ENCODE measurements at places on chromosomes 11 and 22. TPM values are rescaled to one million over a fixed set of nuclear protein-coding genes. Genes with fewer than 3 reads are reported as not detected.

DNA sequence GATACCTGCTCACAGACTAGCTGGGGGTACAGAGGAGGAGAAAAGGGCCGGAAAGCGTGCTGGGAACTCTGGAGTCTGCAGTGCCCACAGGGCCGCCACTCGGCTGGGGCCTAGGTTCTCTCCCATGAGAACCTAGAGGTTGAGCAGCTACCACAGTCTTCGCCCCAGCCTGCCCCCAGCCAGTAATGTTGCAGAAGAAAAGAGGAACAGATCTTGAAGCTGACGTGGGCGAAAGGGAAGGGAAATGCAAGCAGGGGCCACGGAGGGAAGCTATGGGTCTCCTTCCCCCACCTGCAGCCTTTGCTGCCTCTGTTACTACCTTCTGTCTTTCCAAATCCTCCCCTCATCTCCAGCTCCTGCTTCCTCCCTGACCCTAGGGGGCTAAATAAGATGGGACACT lies 28.8 kb upstream of the P2RY2 start:
- no peak for DNase-seq

DNA sequence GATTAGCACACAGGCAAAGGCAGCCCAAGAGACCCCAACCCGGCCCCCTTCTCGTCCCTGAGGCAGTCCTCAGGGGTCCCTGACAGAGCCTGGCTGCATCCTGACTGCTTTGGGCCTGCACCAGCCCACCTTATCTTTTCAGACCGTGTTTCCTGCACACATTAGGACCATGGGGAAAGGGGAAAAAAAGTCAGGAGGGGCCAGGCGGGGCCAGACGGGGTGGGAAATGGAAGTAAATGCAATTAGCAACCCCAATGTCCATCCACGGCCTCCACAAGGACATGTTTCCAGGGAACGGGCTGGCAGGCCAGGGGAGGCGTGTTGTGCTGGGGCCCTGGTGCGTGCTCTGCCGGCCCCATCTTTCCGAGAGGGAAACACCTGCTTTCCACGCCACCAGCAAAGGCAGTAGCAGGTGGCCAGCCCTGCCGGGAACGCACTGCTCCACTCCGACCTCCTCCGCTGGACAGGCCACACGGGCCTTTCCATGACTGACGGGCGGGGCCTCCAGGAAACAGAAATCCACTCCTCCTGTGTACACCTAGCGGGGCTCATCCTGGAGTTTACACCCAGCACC lies 7.4 kb downstream of the EHD1 start:
- no peak for DNase-seq

Gene LRRN4CL
- 0.98 TPM for total RNA-seq

DNA sequence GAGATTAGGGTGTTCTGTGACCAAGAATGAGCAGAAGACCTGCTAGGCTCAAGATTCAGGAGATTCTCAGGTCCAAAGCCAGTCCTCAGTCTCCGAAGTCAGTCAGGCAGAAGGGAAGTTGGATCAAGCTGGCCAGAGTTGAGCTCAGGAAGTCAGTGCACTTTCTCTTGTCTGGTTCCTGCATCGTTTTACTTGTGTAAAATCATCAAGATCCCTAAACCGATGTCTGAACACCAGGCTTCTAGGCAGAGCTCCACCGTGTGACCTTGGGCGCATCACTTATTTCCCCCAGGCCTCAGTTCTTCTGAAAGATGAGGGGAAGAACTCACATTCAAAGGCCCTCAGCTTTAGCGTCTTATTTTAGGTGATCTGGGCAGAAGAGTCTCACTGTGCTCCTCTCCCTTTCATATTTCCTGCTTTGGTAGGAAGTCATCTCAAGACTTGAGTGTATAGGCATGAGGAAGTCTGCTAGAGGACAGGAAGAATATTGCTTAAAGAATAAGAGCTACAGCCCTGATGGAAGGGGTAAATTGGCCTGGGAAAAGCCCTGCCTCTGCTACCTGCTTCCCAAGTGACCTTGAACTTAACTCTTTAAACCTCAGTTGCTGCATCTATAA lies 20.2 kb downstream of the NF2 start:
- no peak for DNase-seq
